ENCODE measurements at places on chromosomes 16 and 17.
A peak's percentile ranks its signal among the peaks of the same experiment; 100 is the strongest.

- no peak for DNase-seq
Observed at GRCh38 chr16:86501989-86502855, 8.1 kb upstream of the FOXF1 start.

- peak; percentile 89 for DNase-seq
Observed at GRCh38 chr17:44308320-44308818, at the start of gene RUNDC3A. TSS of gene RUNDC3A (plus strand) at chr17:44308601. CDS start at chr17:44308833, 232 bp downstream.

DNA sequence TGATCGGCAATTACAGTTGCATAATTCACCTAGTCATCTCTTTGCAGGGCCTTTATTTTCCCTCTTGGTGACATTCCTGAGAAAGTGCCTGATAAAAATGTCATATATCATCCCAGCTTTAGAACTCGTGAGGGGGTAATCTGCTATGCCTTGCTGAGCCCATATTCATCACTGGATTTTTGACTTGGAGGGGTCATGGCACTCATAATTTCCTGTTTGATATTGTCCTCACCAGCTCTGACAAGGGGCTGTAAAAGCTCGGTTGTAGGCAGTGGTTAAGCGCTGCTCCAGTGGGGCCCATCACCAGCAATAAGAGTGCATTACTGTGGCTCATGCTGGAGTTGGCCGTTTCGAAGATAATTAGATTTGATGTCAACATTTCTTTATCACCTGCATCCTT is 227.3 kb downstream of the IRX3 start:
- no peak for DNase-seq

DNA sequence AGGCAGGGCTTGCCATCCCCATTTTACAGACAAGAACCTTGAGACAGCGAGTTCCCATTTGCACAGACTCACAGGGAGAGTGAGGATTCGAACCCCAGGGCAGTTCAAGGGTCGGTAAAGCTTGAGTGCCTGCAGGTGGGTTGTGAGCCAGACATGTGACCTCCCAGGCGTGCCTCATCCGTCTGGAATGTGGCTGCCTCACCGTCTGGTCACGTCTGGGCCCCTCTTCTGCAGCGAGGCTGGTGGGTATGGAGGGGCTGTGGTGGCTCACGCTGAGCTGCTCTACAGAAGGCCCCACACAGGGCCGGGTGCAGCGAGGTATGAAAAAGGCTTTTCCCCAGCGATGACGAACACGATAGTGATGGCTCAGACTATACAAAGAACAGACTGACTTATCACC is 35.8 kb upstream of the LHX1 start:
- DNase-seq = no peak

DNA sequence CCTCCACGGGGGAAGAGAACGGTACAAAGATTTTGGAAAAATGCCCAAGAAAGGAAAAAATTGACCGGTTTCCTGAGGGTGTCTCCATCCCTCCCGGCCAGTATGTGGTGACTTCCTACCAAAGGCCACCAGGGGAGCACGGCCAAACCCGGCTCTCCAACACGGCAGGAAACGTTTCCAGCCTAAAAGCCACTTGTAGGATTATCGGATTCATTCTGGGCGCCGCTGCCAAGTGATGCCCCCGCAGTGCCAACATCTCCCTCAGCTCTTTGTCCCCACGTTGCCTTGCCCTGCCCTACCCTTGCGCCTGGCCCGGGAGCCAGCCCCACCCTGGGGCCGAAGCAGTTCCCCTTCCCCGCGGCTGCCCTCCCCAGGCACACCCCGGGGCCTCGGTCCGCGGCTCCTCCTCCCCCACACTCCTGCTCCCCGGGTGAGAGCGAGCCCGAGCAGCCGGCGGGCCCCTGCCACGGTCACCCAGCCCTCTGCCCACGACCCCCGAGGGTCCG is 688 bp downstream of the CRK start:
- peak; percentile 21 for DNase-seq

DNA sequence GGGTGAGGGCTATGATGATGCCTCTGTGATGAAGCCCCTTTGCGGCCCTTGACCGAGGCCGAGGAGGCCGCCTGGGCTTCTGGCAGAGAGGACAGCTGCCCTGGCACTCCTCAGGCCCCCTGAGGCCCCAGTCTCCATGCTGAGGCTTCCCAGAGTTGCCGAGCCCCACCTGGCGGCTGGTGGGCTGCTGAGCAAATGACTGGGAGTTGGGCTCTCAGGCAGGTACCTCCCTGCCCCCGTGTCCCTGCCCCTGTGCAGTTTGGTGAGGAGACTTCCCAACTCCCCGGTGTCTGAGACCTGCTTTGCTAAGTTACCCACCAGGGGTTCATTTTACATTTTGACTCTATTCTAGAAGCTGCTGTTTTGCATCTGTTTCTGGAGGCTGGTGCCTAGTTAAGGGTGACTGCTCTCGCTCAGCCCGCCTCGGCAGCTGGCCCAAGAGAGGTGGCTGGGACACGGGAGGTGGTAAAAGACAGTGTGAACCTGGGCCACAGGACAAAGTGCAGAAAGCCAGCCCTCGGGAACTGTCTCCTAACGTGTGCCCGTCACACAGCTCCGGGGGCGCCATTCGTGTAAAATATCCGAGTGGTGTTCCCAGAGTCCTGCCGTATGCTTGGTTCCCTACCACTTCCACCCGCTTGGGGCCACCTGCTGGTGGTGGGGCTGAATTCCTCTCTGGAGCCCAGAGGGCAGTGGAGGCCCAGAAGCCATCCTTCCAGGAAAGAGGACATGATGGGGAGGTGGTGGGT is 134.5 kb downstream of the RAB11FIP4 start:
- DNase-seq = no peak

- no peak for DNase-seq
Observed at GRCh38 chr16:47387026-47387734, 73.7 kb downstream of the ITFG1 start.

GRCh38 chr17:65287040-65287439 is 149.9 kb downstream of the RGS9 start:
- no peak for DNase-seq

- no peak for DNase-seq
Observed at GRCh38 chr17:17021194-17021863, 20.9 kb upstream of the MPRIP start.
